ENCODE measurements at places on chromosomes 13 and 19.
A peak's percentile ranks its signal among the peaks of the same experiment; 100 is the strongest.

- no peak for DNase-seq
These were observed 230.8 kb downstream of the DCT start for GRCh38 chr13:94248454-94249228.

DNA sequence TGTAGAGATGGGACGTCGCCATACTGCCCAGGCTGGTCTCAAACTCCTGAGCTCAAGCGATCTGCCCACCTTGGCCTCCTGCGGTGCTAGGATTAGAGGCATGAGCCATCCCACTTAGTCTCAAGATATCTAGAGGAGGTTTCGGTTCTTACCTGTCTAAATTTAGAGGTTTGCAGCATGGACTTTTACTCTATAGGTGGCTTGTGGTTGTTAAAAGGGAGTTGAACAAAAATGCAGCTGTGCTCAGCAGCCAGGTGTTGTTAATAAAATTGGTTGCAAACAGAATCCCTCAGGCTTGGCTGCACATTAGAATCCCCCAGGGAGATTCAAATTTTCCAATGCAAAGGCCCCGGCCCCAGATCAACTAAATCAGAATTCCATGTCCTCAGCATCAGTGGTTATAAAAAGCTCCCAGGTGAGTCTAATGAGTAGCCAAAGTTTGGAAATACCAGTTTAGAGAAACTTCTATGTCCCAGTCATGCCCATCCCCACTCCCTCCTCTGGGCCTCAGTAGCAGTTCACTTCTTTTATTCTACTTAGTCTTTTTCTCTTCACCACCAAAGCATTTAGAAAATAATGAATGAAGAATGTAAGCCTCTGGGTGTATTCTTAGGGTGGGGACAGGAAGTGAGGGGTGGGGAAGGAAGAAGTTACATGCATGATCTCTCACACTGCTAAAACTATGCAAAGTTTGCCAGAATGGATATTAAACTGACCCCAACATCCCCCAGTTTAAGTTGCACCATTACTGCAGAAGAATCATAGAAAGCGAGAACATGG, 471.0 kb downstream of the COG6 start:
- DNase-seq: no peak

DNA sequence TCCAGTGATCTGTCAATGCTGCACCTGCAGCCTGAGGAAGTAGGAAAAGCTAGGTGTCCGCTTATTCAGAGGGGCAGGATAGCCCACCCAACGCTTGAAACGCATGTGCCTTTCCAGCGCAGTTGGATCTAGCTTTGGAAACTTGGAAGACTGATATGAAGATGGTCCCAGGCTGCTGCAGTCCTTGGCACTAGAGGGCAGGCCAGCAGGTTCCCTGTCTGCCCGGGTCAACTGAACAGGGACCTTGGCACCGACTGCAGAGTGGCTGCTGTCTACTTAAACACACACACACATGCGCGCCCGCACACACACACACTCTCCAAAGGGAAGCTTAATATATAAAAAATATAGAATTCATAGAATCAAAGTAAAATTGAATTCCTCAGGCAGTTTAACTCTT, 100.0 kb downstream of the TSHZ3 start:
- no peak for DNase-seq

GRCh38 chr19:1566392-1567115, 1.6 kb downstream of the MEX3D start:
- no peak for DNase-seq

- no peak for DNase-seq
These were observed 1.2 kb upstream of the TMEM59L start for GRCh38 chr19:18611327-18612050.

DNA sequence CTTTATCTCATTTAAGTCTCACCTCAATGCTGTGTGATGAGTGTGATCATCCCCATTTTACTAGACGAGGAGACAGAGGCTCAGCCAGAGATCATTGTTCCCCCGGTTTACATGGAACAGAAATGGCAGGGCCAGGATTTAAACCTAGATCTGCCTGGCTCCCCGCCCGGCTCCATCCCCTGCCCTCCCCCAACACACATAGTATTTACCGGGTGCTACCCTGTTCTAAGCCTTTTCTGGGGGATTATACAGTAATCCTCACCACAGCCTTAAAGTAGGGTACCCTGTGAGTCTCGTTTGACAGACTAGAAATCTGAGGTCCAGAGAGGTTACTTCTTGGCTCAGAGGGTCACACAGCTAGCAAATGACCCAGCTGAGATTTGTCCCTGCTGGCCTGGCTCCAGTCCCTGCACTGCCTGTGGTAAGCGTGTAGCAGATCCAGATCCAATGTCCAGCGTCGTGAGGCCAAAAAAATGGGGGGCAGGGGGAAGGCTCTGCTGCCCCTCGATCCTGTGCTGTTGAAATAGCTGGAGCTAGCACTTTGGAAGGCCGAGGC, 3.8 kb upstream of the KLC3 start:
- no peak for DNase-seq

GRCh38 chr13:19596960-19597361, 35.6 kb upstream of the TPTE2 start:
- no peak for DNase-seq

- DNase-seq: no peak
These were observed 147.1 kb downstream of the URI1 start for GRCh38 chr19:30089086-30089665.

DNA sequence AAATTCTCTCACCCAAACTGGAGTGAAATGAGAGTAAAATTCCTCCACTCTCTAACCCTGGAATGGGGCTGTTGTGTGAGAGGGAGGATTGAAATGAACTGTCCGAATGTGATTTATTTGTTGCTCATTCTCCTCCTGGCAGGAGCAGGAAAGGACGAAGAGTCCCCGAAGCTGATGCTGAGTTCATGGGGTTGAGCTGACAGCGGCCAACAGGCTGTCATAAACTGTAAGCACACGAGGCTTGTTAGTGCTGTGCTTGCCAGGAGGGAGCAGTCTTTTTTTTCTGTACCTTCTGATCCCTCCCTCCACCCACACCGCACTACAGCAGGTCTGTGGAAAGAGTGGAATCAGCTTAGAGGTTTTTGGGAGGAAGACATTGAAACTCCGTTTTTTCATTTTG, 33.1 kb upstream of the ZNF331 start:
- no peak for DNase-seq

DNA sequence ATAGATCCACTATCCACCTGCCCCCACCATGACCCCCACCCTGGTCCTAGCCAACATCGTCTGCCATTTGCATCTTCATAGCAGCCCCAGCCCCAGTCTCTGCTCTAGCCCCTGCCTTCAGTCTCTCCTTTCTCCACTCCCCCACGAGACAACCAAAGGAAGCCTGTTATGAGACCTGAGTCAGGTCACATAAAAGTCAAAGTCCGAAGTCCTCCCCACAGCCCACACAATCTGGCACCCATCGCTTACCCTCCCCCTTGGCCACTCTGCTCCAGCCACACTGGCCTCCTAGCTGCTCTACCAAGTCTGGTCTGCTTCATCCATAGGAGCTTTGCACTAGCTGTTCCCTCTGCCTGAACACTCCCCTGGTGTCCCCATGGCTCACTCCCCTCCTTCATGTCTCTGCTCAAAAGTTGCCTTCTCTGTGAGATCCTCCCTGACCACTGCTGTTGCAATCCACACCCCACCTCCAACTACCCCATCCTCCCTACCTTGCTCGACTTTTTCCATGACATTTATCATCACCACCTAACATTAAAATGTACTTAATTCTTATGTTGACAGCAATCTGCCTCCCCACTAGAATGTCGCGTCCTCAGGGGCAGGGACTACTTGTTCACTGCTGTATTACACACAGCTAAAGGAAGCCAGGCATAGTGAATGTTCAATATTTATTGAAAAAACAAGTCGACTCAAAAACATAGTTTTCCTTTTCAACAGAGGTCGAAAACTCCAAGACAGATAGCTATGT, 1.2 kb upstream of the PLEKHG2 start:
- no peak for DNase-seq

GRCh38 chr19:40921005-40921897, 39.2 kb upstream of the CYP2A7 start:
- DNase-seq: no peak

DNA sequence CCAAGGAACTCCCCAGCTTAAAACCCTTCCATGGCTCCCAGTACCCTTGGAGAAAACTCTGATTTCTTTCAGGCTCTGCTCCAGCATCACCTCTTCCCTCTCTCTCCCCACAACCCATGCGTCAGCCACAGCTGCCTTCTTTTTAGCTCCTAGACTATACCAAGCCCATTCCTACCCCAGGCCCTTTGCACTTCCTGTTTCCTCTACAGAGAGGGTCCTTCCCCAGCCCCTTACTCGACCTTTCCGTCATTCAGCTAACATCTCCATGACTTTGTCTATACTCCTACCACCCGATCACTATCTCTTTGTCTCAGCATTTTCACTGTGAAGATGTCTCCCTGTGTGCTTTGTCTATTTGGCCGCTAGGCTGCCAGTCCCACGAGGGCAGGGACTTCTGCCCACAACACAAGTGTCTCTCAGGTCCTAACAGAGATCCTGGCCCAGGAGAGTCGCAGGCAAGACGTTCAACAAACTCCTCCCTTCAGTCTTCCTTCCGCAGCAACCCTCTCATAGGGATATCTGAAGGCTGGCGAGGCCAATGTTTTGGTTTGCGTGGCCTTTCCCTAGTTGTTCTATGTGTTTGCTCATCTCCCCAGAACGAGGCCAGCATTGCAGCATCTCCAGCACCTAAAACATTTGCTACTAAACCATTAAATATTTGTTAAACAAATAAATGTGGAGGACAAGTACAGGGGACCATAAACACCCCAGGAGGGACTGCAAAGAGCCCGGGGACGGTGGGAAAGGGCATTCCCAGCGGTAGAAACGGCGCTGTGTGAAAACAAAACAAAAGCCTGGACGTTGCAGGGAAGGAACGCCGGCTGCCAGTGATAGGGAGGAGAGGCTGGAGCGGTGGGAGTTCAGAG, 816 bp downstream of the CCNP start:
- DNase-seq: no peak

GRCh38 chr19:7638802-7639465, 2.0 kb downstream of the STXBP2 start:
- DNase-seq: no peak

DNA sequence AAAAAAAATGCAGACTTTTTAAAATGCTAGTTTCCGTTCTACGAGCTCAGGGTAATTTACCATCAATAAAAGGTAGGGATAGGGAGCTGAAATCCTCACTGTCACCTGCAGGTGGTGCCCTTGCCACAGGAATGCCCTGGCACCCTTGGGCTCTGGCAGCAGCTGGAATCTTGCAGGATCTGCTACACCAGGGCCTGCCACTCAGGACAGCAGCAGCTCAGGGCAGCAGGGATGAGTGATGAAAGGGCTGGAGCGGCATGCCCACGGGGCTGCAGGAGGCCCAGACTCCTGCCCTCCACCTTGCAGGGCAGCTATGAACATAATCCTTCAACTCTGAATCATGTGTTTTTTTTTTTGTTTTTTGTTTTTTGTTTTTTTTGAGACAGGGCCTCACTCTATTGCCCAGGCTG, 54.0 kb downstream of the GNG7 start:
- peak; percentile 69 for DNase-seq

GRCh38 chr19:1254081-1254527, 5.7 kb downstream of the MIDN start:
- DNase-seq: no peak

GRCh38 chr19:32296694-32297093, 48.7 kb upstream of the ZNF507 start:
- no peak for DNase-seq

DNA sequence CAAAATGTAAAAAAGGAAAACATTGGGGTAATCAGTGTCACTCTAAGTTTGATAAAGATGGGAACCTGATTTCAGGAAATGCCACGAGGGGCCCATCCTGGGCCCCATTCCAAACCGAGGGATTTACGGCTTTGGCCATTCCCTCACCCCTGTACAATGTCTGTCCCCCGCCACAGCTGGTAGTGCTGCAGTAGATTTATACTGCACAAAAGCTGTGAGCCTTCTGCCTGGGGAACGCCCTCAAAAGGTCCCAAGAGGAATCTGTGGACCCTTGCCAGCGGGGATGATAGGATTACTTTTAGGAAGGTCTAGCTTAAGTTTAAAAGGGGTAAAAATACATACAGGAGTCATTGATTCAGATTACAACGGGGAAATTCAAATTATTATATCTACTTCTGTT, 173.4 kb upstream of the SGCG start:
- DNase-seq: no peak

GRCh38 chr13:62613819-62614218, 1198.2 kb upstream of the PCDH20 start:
- DNase-seq: no peak

DNA sequence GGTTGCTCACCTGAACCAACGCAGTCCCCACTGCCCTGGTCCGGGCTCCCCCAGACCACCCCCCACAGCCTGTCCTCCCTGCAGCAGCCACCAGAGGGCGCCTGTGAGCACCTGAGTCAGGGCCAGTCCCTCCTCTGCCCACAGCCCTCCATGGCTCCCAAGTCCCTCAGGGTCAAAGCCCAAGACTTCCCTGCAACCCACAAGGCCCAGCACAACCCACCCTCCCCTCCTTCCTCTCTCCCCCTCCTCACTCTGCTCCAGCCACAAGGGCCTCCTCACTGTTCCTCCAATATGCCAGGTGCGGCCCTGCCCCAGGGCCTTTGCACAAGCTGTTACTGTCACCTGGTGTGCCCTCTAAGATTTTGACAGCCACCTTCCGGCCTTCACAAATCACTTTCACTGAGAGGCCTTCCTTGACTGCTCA, 10.9 kb downstream of the GNA15 start:
- peak; percentile 68 for DNase-seq

GRCh38 chr19:49937750-49938381, 8.6 kb upstream of the NUP62 start:
- DNase-seq: peak; percentile 78

- no peak for DNase-seq
These were observed 33.3 kb upstream of the RANBP3 start for GRCh38 chr19:6011206-6011605.

DNA sequence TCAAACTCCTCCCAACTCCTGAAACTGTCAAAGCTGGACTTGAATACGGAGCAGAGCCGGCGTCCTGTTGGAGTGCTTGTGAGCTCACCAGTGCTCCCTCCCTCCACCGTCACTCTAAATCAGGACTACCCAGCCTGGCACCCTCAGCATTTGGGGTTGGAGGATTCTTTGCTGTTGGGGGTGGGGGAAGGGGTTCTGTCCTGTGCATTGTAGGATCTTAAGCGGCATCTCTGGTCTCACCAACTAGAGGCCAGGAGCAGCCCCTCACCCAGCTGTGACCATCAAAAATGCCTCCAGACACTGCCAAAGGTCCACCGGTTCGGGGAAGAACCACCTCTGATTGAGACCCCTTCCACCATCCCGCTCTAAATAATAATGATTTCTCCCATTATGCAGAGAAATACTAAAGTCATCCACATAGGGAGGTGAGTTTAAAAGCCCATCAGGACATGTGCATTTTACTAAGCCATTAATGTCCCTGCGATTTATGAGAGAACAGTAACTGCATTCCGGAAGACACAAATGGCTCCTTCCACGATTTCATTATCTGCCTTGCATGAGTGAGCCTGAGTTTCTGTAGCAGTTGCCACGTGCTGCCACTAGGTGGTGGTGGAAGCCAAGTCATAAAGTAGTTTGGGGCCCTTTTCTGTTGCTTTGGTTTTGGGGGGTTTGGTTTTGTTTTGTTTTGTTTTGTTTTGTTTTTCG, 16.1 kb upstream of the USP29 start:
- peak; percentile 32 for DNase-seq

GRCh38 chr19:16850133-16850532, 20.9 kb downstream of the SIN3B start:
- DNase-seq: no peak
